Fibroblast of skin of right quadriceps (primary cell): ENCODE measurements at places on chromosomes 1 and 21.

DNA sequence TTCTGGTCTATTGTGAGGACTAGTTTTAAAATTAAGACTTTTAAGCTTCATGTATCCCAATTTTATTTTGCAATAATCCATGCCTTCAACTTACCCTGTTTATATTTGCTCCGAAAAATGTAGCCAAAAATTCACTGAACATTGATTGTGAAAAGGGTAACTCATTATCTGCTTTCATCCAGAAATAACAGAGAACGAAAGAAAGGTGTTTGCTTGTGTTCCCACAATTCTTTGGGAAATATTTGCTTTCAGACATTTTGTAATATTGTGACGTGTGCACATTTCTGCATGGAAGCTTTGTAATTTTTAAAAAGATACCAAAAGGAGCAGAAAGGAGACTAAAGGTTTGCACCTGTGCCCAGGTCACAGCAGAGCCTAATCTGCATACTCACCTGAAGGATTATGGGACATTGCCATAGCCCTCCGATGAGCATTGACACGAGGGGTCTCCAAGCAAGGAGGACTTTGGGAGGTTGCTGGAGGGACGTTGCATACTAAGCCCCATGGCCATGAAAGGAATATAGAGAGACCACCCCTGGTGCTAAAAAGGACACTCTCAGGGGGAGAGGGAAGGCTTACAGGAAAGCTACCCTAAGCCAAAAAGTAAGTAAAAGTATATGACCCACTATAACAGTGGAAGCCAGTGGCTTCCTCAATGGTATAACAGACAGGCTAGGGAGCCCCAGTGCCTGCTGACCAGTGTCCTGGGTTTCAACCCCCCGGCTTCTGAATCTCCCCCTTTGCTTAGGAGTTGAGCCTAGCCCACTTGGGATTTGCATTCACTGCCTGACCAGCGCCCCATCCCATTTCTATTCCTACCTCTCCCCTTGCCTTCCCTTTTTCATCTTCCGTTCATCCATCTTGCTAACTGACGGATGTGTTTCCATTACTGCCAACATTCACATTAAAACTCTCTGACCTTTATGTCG is 148.6 kb upstream of the ZC3H12A start:
- DNase-seq: no peak

DNA sequence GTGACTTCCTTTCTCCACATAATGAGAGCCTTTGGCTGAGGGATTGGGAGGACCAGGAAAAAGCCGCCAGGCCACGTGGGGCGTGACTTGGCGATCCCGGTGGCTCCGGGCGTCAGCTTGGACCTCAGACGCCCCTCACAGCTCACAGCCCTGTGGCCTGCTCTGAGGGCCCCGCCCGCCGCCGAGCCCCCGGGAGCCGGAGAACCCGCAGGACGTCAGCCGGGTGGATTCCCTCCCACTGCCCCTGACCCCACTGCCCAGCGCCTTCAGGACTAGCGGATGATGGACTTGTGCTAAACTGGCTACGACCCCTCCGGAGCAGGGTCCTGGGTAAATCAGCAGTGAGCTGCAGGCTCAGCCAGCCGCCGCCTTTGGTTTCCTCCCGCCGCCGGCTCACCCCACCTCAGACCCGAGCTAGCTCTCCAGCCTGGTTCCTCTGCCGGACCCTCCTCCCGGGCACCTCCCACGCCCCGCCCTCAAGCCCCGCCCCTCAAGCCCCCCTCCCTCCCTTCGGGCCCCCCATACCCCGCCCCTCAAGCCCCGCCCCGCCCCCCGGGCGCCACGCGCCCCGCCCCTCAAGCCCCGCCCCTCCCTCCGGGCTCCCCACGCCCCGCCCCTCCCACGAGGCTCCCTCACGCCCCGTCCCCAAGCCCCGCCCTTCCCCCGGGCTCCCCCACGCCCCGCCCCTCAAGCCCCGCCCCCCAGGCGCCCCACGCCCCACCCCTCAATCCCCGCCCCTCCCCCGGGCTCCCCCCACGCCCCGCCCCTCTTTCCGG is 10.0 kb upstream of the FAAP20 start:
- peak; percentile 74 for DNase-seq

GRCh38 chr1:199918196-199918769 is 109.2 kb upstream of the NR5A2 start:
- DNase-seq: no peak

GRCh38 chr1:197799271-197799670 is 24.0 kb upstream of the DENND1B start:
- DNase-seq: peak; percentile 94

- DNase-seq: no peak
These were observed 314.7 kb downstream of the NEGR1 start for GRCh38 chr1:71967670-71968069.

GRCh38 chr1:56819387-56819899 is at the start of gene FYB2:
Gene FYB2 (minus strand): TSS chr1:56819404. CDS start chr1:56819290, 114 bp downstream.
- no peak for DNase-seq

DNA sequence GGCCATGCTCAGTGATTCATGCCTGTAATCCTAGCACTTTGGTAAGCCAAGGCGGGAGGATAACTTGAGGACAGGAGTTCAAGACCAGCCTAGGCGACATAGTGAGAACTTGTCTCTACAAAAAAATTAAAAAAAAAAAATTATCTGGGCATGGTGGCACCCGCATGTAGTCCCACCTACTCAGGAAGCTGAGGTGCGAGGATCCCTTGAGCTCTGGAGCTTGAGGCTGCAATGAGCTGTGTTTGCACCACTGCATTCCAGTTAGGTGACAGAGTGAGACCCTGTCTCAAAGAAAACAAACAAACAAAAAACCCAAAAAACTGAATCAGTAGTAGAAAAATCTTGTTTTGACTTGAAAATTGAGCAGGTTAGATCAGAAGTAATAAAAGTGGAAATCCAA is 67.1 kb upstream of the IPO9 start:
- DNase-seq: no peak

GRCh38 chr1:167441222-167441621 is 77.1 kb downstream of the CD247 start:
- DNase-seq: no peak

- DNase-seq: no peak
These were observed 341.0 kb upstream of the USP24 start for GRCh38 chr1:55555956-55556725.

DNA sequence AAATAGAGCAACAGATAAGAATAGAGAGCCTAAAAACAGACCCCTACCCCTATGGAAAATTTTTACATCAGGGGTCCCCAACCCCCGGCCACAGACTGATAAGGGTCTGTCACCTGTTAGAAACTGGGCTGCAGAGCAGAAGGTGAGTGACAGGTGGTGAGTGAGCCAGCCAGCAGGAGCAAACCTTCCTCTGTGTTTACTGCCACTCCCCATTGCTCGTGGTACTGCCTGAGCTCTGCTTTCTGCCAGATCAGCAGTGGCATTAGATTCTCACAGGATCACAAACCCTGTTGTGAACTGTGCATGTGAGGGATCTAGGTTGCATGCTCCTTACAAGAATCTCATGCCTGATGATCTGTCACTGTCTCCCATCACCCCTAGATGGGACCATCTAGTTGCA is 174.1 kb downstream of the FOXD2 start:
- no peak for DNase-seq

GRCh38 chr1:82593561-82593960 is 792.8 kb downstream of the ADGRL2 start:
- no peak for DNase-seq

DNA sequence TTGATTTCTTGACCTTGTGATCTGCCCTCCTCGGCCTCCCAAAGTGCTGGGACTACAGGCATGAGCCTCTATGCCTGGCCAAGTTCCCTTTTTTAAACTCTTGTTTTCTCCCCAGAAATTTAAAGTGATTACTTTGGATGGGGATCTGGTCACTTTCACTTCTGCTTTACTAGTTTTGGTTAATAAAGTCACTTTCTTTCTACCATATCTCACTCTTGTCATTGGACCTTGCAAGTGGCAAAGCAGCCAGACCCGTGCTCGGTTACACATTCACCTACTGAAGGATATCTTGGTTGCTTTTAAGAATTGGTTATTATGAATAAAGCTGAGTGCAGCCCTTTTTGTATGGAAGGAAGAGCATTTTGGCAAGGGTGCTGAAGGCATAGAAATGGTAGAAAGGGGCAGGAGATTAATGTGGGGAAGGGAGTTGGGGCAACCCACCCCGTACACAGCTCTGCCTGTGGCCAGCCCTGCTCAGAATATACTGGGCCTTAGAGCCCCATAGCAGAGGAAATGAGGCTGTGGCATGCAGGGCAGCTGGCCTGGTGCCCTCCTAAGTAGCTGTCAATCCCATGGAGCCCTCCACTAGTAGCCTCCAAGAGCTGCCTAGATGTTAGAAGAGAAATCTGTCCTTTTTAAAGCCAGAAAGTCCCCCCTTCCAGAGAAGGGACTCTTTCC is 40.7 kb downstream of the CD2 start:
- DNase-seq: no peak

DNA sequence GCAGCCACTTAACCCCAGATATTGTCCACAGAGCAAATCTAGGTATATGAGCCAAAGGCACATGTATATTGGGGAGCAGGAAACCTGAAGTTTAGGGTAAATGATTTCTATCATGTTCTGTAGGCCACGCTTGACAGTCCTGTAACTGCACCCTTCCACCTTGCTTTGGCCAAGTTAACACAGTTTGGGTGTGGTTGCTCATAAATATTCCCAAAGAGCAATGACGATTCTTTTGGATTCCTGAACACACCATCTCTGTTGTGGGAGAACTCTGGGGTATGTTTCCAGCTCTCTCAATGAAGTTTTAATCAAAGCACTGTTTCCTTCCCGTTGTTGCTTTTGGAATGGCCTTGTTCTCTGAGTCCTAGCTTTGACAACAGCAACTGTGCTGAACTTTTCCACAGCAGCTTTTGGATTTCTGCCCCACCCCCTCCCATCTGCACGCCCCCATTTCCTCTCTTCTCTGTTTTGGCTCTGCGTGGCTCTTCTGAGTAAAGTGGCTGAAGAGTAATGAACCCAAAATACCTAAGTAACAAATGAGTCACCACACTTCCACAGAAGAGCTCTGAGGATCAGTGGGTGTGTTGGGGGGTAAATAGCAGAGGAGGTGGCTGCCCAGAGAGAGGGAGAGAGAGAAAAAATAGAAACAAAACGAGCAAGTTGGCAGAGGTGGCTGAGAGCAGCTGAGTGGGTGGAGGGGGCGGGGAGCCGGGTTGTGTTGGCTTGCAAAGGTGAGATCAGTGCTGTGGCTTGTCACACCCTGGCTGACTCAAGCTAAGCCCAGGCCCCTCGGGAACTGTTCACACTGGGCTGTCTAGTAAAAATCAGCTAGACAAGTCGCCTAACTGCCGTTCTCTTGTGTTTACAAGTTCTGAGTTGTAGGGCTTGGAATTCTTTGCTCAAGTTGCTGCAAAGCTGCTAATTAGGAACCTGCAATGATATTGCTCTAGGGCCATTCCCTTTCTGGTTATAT is 26.9 kb upstream of the RAP1A start:
- peak; percentile 90 for DNase-seq

GRCh38 chr1:203117611-203118575 is 9.6 kb upstream of the ADORA1 start:
- peak; percentile 53 for DNase-seq

GRCh38 chr1:78237364-78237916 is 191.7 kb downstream of the GIPC2 start:
- DNase-seq: no peak

- no peak for DNase-seq
These were observed 42.4 kb downstream of the CHD5 start for GRCh38 chr1:6137758-6138157.

DNA sequence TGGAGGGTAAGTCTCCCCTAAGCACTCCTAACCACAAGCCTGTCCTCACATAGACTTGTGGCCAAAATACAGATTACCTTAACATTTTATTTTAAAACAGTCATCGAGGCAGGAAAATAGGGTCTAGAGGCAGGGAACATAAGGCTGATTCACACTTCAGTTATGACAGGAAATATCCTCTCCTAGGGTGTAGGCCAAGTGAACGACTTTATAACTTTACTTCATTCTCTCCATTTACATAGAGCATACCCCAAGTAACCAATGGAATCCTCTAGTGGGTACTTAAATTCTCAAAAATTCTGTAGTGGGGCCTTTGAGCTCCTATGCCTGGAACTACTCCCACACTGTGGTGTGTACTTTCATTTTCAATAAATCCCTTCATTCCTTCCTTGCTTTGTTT is 113.0 kb downstream of the WDR3 start:
- peak; percentile 64 for DNase-seq

DNA sequence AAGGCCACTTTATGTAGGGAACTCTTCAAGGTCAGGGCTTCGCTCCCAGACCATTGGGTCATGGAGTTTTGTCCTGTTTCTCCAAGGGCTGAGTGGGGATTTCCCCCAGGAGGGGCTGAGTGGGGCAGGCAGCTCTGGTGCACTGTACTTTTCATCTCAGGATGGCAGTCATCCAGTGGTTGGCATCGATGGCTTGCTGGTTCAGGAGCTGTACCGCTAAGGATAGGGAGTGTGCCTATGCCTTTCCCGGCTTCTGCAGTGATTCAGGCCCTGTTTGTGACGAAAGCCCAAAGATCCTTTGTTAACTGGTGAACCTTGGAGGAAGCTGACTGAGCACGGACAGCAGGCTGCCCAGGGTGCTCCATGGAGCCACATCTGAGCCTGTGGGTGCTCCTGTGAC is 100.1 kb upstream of the GADD45A start:
- no peak for DNase-seq

DNA sequence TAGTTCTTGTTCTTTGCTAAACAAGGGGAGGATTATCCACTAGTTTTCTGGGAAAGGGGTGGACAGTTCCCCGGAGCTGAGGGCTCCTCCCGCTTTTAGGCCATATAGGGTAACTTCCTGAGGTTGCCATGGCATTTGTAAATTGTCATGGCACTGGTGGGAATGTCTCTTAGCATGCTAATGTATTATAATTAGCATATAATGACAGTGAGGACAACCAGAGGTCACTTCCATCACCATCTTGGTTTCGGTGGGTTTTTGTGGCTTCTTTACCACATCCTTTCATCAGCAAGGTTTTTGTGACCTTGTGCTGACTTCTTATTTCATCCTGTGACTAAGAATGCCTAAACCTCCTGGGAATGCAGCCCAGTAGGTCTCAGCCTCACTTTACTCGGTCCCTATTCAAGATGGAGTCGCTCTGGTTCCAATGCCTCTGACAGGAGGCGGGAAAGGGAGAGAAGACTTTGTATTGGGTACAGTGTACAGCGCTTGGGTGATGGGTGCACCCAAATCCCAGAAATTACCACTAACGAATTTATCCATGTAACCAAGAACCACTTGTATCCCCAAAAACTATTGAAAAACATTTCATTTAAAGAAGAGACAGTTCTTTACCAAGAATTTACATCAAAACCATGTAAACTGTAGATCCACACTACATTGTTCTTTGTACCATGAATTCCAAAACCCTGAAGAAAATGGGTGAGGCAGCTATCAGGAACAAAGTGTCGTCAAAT is 8.7 kb upstream of the SLC2A5 start:
- peak; percentile 78 for DNase-seq

DNA sequence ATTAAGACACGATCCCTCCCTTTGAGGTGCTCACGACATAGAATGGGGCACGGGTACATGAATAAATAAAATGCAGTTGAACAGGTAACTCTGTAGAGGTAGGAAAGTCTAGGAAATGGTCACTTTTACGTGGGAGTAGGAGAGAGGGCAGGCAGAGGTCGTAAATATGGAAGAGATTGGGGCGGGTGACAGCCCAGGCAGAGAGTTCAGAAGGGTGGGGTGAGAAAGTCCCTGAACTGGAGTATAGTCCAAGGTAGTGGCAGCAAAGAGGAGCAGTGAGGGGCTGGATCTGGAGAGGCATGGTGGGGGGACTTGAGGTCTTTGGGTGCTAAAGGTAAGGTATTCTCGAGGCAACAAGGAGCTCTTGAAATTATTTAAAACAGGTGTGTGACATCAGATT is 147.9 kb downstream of the C1orf21 start:
- no peak for DNase-seq
